NCI-H2227 treated with DMSO at 0.1 percent for 48 hours (cell line): ENCODE measurements at places on chromosomes 2 and 18.

GRCh38 chr18:58611395-58612131, 17.3 kb downstream of the ALPK2 start:
- DNase-seq: no peak

- no peak for DNase-seq
These were observed 929.4 kb upstream of the PIK3C3 start for GRCh38 chr18:41025666-41026065.

DNA sequence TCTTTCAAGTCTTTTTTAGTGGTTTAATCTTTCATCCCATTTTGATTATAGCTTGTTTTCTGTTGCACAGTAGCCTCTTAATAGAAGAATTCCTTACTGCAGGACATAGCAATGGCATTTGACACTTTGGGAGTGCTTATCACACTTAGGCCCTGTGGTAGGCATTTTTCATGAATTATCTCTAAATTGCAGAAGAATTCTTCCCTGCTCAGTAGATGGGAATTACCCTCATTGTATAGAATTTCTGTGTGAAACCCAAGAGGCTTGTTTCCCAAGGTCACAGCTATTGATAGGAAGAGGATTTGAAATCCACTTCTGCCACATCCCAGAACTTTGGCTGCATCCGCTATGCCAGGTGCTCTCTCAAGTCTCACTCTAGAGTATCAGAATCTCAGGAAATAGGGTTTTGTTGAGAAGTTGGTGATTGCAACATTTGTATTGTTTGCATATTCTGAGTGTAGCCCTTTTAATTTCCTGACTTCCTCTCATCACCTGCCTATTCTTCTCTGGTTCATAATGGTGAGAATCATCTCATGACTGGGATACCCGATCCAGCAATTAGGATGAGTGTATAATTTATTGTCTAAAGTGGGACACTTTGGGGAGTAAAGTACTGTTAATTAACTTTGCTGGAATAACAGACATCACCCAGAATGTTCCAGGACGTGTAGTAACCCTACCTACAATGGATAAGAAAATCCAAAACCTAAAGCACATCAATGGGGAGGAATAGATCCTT, 255.2 kb upstream of the RASGRP3 start:
- peak; percentile 10 for DNase-seq

DNA sequence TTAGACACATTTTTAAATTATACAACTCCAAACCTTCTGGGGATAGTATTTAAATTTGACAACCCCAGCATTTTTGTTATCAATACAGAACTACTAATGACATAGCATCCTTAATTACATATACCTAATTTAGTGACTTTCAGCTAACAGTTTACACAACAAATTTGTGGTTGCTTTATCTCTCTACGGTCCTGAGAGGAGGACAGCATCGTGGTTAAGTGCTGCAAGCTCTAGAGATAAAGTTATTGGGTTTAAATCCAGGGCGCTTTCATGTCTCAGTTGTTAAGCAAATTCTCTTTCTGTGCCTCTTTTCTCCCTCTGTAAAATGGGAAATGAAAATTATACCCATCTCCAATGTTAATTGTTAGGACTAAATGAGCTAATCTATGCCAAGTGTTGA, 129.3 kb downstream of the METTL4 start:
- DNase-seq: no peak

DNA sequence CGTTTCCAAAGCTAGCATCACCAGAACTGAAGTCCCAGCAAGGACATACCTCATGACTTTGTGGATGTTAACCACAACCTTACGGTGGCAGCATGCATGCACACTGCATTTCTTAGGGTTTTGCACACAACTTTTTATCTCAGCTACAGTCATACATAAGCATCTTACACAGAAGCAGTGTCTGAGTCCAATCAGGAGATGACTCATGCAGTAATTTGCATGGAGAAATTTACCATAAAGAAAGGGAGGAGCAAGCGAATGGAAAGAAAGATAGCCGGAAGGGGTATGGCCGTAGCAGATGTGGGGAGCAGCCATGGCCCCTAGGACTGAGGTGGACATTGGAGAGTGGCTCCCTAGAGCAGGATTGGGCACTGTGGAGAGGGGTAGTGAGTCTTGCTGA, 522.5 kb downstream of the GALR1 start:
- DNase-seq: no peak

DNA sequence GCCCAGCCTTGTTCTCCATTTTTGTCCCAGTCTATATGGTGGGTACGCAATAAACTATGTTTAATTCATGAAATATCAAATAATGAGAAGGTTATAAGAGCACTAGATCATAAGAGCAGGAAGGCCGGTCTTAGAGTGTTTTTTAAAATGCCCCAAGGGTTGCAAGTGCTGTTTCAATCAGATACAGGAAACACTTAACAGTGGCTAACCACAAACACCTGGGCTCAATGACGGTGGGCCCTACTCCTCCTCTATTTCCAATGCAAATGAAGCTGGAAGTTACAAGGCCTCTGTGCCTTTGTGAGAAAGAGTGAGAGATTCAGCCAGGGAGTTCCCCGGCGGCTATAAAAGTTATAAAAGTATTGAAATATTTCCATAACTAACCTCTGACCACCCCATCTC, 18.9 kb upstream of the WDR33 start:
- no peak for DNase-seq
